ENCODE measurements at places on chromosomes 12 and 14. TPM values are rescaled to one million over a fixed set of nuclear protein-coding genes. Genes with fewer than 3 reads are reported as not detected.

- no peak overlapping the region for H3K27ac ChIP-seq
- peaks cover 5% of the 10 kb centered on the region for H3K4me1 ChIP-seq
- no peak for DNase-seq
- H3K4me3 ChIP-seq: no peak overlapping the region
- no peaks in the 10 kb centered on the region for H3K27me3 ChIP-seq
Measured at GRCh38 chr12:28872654-28873268, 276.3 kb upstream of the FAR2 start.

Gene PTPRR
- 1.4 TPM for total RNA-seq

DNA sequence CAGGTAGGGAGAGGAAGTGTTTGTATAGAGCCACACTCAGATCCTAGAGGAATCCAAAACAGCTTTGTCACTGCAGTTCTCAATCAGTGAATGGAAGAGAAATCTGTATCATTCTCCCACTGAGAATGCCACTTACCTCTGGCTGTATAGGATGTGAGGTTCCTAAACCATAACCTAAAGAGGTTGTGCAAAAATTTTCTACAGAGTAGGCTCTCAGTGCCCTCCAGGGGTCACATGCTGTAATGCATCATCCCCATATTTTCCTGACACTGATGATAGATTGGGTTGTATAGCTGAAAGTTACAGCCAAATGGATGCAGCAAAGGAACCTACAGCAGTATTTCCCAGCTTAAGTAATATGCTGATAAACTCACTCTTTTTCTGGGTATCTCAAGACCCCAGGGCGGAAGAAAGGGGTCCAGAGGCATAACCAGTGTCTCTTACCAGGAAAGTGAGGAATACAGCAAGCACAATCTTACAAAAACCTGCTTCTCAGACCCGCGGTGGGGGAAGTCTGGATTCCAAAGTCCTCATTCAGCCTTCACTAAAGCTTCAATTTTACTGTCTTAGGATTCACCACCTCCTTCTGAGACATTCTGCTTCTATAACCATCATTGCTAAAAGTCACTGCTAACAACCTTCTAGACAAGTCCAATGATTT lies 3.8 kb downstream of the BCDIN3D start:
- H3K27me3 ChIP-seq: no peaks in the 10 kb centered on the region
- DNase-seq: no peak
- H3K27ac ChIP-seq: no peak overlapping the region
- no peak overlapping the region for H3K4me3 ChIP-seq
- H3K4me1 ChIP-seq: peaks cover 19% of the 10 kb centered on the region
- no peaks in the 10 kb centered on the region for H3K36me3 ChIP-seq

DNA sequence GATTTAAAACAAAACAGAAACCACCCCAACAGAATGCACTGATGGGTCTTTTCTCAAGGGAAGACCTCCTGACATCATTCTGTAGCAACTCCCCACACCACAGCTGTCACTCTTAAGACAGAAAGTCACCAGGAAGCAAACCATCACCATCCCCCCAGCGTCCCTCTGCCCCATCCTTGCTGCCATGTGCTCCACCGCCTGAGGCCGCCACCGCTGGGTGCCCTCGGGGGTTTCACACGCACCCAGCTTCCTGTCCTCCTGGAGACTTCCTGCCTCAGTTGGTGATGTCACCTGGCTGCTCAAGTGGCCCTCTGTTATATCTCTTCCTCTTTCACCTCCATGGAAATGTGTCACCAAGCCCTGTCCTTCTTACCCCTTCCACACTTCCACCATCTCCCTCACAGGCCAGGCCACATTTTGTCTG lies 71.4 kb upstream of the GPR68 start:
- peak overlapping the region; percentile 36 for H3K27ac ChIP-seq
- H3K4me1 ChIP-seq: peaks cover 38% of the 10 kb centered on the region
- no peaks in the 10 kb centered on the region for H3K27me3 ChIP-seq
- no peak overlapping the region for H3K4me3 ChIP-seq
- DNase-seq: no peak

DNA sequence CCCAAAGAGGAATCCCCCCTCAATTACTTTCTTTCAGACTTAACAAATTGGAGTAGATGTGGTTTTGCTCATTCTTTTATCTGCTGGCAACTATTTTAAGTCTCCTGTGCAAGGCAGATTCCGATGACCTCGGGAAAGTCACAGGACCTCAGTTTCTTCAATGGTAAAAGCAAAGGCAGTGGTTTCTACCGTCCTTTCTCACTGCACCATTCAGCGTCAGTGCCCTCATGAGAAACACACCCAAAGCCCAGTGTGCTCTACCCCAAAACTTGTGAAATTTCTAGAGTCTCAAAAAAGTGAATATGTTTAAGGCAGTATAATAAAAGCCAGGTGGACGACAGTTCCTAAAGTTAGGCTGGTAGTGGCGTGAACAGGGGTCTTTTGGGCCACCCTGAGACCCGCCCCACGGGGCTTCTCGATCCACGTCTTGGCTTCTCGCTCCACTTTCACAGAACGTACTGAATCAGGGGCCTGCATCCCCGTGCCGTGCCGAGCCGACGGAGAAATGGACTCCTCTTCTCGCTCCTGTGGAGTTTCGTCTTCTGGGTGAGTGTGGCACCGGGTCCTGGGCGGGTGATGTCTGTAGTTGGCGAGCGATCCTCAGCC lies 1.3 kb upstream of the ARHGAP5 start:
- H3K36me3 ChIP-seq: no peaks in the 10 kb centered on the region
- H3K4me1 ChIP-seq: peaks cover 38% of the 10 kb centered on the region

Gene ACRBP
- 7.2 TPM for total RNA-seq

- peaks cover 17% of the 10 kb centered on the region for H3K4me1 ChIP-seq
- H3K4me3 ChIP-seq: no peak overlapping the region
- H3K27me3 ChIP-seq: no peaks in the 10 kb centered on the region
- H3K36me3 ChIP-seq: peaks cover 76% of the 10 kb centered on the region
Measured at GRCh38 chr12:53722450-53723041, 4.7 kb downstream of the CALCOCO1 start.

Gene RTL1
- total RNA-seq: not detected

Gene CCDC85C
- total RNA-seq: 15.3 TPM

Gene C14orf39
- total RNA-seq: not detected

Gene TPPP2
- not detected for total RNA-seq

Gene DEGS2
- 5.8 TPM for total RNA-seq

- H3K27ac ChIP-seq: no peak overlapping the region
- H3K36me3 ChIP-seq: no peaks in the 10 kb centered on the region
- peaks cover 7% of the 10 kb centered on the region for H3K4me1 ChIP-seq
- H3K27me3 ChIP-seq: peaks cover 4% of the 10 kb centered on the region
Measured at GRCh38 chr14:22383515-22384166, 205.4 kb downstream of the DAD1 start.

Measured in lower lobe of right lung (tissue), 2 donors.